CD4-positive, alpha-beta T cell treated with Interleukin-4 for 4 hours (primary cell): ENCODE measurements at places on chromosomes 2 and 18.
A peak's percentile ranks its signal among the peaks of the same experiment; 100 is the strongest.

- DNase-seq = no peak
Observed at GRCh38 chr2:30184035-30184434, 37.2 kb downstream of the YPEL5 start.

- no peak for DNase-seq
Observed at GRCh38 chr2:121697108-121697631, 39.5 kb downstream of the NIFK start.

- peak; percentile 25 for DNase-seq
Observed at GRCh38 chr2:135473567-135473966, 57.5 kb downstream of the ZRANB3 start.

DNA sequence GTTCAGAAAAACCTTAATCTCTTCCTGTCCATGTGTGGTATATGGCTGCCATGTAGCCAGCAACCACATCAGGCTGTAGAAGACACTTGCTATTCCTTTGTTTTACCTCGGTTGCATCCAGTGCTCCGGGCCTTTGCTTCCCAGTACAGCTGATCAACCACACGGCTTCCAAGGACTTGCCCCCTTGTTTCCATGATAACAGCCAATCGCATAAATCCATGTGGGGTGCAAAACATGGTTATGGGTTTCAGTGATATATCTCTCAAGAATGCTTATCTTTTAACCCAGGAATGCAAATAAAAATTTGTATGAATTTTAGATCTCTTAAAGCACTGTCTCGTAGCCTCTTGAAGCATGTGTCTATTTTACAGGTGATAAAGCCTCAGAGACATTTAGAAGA is 118.3 kb downstream of the MGAT5 start:
- DNase-seq = no peak

DNA sequence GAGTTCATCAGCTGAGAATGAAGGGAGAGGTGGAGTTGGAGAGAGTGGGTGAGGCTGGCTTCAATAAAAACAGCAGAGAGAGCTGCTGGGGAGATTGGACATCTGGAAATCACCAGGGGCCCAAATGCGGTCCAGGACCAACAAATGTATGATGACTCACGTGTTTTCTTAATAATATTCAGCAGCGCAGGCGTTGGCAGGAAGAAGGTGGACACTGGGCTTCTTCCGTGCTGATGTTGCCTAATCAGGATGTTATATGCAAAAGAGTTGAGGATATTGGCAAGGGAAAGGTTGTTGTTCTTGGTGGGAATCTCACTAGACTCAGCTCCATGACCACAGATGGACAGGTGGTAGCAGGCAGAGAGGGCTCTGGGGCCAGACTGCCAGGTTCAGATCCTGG is 12.8 kb upstream of the PLA2R1 start:
- no peak for DNase-seq

- no peak for DNase-seq
Observed at GRCh38 chr2:223901854-223902253, 43.3 kb downstream of the WDFY1 start.

- no peak for DNase-seq
Observed at GRCh38 chr2:144943293-144943941, 423.5 kb upstream of the ZEB2 start.

DNA sequence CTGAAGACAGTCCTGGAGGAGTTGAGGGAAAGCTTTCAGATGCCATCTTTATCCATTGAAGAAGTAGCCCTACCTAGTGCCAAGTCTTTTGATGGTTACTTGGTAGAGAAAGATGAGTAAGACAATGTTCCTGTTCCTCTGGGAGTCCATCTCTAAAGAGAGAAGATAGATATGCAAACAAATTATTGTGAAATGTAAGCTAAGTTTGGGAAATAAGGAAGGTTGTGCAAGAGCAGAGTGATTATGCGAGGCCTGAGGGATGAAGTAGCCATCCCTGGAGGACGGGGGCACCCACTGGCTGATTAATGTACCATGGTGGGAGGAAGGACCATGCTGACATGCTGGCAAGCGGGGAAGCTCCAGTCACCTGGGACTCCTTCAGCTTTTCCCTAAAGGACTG is 994 bp upstream of the DTNA start:
- no peak for DNase-seq

DNA sequence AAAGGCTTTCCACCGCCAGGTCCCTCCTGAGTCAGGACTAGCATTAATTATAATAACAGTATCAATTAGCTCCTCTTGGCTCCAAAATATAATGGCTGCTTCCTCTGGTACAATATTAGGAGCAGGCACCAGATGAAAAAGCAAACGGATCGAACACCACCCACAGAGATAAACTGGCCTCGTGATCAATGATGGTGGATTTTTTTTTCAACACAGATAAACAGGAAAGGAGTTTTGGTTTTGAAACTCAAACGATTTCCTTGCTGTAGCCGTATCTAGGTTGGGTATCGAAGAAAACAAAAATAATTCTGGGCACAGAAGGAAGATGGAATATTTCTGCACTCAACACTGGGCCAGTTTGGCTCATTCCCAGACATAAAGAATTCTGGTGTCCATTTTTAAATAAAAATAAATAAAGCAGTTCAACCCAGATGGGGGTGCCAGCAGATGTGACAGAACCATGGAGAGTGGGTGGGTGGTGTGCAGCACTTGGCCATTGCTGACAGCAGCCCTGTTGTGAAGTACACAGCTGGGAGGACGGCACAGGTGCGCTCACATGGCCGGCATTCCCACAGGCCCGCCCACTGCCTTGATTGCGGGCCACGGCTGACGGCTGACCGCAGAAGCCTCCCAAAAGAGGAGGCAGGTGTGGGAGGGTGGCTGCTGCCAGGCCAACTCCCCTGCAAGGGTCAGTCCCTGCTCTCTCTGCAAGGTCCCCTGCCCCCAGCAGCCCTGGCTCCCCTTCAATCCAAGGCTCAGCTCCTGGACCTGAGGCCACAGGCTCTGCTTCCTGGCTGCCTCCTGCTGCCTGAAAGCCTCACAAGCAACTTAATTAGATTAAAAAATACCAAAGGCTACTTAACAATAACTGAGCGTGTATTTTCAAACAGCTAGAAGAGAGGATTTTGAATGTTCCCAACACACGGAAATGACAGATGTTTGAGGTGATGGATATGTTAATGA is 351.9 kb upstream of the ID2 start:
- DNase-seq = no peak

DNA sequence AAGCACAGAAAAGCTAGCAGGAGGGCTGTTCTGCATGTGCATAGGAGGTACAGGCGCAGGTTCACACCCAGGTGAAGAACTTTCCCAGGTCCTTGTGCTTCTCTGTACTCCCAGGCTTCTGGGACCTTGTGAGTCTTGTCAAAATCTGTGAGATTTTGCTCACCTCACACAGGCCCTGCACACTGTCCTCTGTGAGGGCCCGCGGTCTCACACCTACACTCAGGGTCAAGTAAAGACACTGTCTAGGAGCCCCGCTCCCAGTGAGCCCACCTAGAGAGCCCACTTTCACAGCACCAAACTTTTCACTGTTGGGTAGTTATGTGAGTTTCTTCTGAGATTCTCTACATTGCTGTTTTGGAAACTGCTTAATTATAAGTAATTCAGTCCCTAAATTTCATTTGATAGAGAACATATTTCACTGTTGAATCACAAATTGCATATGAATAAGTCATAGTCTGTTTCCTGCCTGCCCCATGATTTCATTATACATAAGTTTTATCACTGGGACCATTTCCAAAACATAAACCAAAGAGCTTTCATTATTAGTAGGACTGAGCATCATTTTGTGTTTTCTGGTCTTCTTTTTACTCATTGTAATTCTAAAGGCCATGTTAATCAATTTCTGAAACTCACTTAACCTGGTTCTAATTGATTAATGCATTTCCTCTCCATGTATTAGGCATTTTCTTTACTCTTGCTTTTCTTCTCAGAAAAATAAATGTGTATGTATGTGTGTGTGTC is 234.2 kb upstream of the SPOPL start:
- DNase-seq = no peak

GRCh38 chr2:237297421-237298150 is 116.4 kb downstream of the COL6A3 start:
- no peak for DNase-seq

DNA sequence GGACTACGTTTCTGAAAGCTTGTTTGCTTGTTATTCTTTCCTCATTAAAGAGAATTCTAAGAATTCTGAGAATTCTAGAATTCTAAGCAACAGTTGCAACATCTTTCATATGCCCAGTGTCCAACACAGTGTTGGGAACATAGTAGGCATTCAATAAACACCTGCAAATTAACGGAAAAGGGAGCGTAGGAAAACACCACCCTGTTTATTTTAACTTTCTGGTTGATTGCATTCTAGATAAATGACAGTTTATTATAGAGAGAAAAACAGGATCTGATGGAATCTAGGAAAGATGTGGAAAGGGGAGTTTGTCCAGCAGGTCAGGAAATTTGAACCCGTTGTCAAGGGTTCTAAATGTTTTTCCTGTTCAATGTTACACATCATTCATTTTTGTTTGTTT is 24.2 kb upstream of the EFEMP1 start:
- DNase-seq = no peak

DNA sequence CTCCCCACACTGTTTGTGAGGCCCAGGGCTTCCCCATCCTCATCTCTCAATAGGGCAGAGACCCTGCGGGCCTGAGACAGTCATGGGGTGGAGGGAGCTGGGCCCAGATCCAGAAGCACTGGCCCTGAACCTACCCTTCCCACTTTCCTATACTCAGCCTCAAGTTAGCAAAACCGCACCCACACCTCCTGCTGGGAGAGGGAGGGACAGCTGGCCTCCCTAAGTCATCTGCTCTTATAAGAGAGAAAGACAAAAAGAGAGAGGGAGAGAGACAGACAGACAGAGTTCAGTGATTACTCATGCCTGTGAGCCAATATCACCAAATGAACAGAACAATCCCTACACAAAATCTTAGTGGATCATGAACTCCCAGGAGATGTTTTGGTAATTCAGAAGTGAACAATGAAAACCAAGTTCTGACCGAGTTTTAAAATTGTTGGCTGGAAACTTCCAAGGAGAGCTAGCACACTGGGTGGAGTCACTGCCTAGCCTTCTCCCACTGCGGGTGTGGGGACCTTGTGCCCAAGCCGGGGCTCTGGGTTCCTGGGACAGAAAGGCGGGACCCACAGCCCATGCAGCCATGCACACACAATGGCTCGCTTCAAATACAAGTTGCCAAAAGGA is 130.5 kb downstream of the PXDN start:
- DNase-seq = no peak

GRCh38 chr18:65439188-65439587 is 311.6 kb upstream of the CDH7 start:
- DNase-seq = no peak

GRCh38 chr18:24153397-24153796 is 14.5 kb downstream of the CABYR start:
- no peak for DNase-seq

GRCh38 chr2:31238126-31238905 is 4.4 kb downstream of the EHD3 start:
- no peak for DNase-seq

GRCh38 chr2:52145005-52145404 is 1113.1 kb upstream of the NRXN1 start:
- no peak for DNase-seq

GRCh38 chr2:158970241-158970751 is 1.9 kb downstream of the TANC1 start:
- no peak for DNase-seq

GRCh38 chr18:28048612-28049011 is 128.3 kb downstream of the CDH2 start:
- no peak for DNase-seq

GRCh38 chr2:47595687-47596086 is 187.3 kb upstream of the MSH6 start:
- no peak for DNase-seq

DNA sequence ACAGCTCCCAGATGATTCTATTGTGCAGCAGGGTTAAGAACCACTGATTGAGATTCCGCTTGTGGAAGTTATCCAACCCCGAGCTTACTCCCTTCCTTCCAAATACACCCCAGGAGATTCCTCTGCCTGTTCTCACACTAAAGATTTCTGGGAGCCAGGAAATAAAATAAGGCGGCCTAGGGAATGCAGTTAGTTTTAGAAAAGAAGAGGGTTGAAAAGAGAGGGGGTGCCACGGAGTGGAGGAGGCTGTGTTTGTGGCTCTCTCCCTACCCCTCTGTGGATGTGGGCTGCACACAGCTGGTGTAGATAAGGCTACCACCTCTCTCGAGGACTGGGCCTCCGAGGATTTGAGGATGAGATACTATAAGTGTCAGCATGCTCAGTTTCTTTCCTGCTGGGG is 25.1 kb upstream of the SP3 start:
- DNase-seq = no peak

GRCh38 chr2:64327129-64327509 is 126.8 kb upstream of the LGALSL start:
- peak; percentile 23 for DNase-seq

DNA sequence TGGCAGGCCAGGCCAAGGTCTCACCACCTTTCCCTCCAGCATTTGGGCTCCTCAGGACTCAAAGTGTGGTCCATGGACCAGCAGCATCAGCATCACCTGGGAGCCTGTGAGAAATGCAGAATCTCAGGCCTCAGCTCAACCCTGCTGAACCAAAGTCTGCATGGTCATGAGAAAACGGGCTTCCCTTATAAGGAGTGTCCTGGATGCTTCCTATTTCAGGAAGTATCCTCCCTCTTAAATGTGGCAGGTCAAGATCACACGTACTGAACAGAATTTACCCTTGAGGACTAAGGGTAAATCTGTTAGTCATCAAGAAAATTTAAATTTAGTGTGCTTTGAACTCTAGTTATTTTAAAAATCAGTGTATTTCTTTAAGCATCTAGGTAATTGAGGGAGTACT is 11.8 kb downstream of the CD8A start:
- no peak for DNase-seq

GRCh38 chr18:9874728-9875127 is 11.0 kb upstream of the TXNDC2 start:
- no peak for DNase-seq

GRCh38 chr18:39801848-39802247 is 2153.2 kb upstream of the PIK3C3 start:
- no peak for DNase-seq

DNA sequence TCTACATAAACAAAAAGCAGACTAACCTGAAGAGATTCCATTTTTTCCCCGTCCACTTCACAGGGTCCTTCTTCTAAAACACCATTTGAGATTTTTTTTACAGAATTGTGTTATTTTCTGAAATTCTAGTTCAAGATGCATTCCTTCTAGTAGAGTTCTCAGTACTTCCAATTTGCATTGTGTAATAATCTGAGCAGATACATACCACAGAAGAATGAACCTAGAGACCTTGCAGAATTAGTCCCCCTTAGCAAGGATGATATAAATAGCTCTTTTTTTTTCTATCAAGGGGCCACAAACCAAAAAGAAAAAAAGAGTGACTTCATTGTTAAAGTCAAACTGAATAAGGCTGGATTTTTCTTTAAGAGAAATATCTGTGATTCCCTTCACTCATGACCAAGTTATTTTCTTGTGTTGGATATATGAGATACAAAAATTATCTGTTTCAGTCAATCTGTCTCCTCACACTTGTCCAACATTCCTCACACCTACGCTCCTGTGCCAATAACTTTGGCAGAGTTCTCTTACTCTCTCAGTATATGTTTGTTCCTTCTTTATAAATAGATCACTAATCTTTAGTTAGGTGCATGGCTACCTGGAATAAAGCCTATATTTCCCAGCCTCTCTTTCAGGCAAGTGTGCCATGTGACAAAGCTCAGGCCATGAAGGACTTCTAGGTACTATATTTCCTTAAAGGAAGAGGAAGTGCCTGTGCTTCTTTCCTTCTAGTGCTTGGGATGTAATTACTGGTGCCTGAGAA is 183.5 kb downstream of the ZNF385B start:
- DNase-seq = no peak
